ENCODE measurements at places on chromosomes 5 and 9.

DNA sequence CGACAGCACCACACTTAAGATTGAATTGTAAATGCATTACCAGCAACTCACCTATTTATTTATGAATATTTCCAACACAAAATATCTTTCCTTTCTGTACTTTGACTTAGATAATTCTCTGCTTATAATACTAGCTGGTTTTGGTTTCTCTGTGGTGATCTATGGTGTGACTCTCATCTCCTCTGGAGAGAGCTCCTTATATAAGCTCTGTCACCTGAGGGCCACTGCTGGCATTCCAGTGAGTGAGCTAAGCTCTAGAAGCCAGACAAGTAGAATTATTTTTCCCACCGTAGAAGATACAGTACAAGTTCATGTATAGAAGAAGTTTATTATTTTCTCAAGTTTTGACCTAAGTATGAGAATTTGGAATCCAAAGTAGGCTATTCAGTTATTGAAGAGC, 111.5 kb downstream of the CDC42SE2 start:
- peak; percentile 33 for DNase-seq

- DNase-seq = no peak
These were observed 257.9 kb upstream of the IRX4 start for GRCh38 chr5:2140501-2141175.

GRCh38 chr5:24444414-24444813, 200.4 kb downstream of the CDH10 start:
- DNase-seq = no peak

DNA sequence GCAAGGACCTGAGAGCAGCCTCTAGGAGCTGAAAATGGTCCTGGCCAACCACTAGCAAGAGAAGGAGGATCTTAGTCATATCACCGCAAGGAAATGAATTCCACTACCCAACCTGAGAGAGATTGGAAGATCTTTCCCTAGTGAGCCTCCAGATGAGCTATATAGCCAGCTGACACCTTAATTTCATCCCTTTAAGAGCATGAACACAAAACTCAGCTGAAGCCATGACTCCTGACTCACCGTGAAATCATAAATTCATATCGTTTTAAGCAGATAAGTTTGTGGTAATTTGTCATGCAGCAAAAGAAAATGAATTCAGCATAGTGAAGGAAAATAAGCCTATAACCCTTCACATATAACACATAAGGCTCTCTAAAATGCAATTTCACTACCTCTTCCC, 23.5 kb downstream of the MAPKAP1 start:
- DNase-seq = no peak

DNA sequence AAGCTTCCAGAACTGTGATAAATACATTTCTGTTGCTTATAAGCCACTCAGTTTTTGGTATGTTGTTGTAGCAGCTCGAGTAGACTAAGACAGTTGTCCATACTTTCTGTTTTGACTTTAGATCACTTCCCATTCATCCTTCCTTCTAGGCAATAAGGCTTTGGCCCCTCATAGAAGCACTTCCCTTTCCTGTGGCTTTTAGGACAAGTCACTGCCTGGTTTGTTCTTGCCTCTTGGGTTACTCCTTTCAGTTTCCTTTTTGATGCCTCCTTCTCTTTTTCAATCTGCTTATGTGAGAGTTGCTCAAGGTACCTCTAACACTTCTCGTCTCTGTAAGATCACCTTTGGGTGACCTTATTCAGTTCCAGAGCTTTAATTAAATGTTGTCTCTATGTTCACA, 72.4 kb upstream of the NTRK2 start:
- DNase-seq = no peak

GRCh38 chr5:173310861-173311785, 17.1 kb downstream of the STC2 start:
- DNase-seq = no peak

GRCh38 chr5:83744821-83745220, 24.2 kb upstream of the HAPLN1 start:
- no peak for DNase-seq

DNA sequence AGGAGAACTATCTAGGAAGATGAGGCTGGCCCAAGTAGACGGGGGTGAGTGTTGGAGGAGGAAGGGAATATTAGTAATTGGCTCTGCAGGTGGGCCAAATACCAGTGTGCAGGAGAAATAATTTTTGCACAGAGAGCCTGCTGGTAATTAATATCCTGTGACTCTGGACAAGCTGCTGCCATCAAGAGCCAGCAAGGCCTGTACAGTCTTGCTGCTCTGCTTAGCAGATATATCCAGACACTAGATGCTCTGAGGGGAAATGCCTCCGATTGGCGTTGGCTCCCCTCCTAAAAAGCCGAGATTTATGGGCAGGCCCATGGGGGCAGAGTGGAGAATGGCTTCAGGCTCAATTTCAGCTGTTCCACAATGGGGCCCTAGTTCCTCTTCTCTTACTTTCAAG, 29.6 kb upstream of the ASTN2 start:
- no peak for DNase-seq

- no peak for DNase-seq
These were observed 13.5 kb downstream of the ADAMTS2 start for GRCh38 chr5:179331591-179332375.

DNA sequence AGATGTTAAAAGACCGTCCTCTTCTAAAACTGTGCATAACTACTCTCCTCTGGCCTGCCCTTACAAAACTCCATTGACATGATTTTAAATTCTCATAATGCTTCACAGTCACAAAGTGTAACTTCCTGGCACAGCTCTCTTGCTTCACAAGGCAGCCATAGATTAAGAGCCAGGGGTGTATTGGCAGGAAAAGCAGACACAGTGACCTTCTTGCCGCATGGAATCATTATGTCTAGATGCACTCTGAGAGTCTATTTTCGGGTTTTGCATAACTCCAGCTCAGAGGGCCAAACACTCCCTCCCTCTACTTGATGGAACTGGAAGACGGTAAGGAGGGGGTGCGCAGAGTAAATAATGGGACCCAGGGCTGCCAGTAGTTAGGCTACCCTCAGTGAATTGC, 110.1 kb downstream of the MARCHF3 start:
- DNase-seq = no peak

DNA sequence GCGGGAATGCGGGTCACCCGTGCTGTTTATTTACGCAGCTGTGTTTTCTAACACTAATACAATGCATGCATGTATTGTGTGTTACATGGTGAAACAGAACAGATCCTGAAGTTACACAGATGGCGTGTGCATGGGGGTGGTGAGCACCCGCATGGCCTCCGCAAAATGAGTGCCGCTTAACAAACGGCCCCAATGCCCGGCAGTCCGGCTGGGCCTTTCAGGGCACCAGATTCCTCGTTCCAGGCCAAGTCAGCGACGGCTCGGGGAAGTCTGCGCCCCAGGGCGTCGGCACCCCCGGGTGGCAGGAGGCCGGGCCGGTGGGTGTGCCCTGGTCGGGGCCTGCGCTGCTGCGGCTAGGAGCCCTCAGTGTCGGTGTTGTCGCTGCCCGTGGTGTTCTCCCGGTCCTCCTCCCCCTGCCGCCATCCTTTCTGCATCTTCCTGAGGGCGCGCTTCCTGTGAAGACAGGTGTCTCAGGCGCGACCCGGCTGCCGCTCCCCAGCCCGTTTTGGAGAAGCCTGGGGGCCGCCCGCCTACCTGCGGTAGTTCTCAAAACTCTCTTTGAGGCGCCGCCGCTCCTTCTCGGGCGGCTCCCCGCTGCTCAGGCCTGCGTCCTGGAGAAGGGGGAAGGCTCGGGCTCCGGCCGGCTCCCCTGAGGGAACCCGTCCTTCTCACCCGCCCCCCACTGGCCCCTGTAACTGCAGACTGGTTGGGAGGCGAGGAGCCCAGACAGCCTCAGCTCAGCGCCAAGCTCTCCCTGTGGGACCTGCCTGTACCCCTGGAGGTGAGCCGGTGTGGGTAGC, 605 bp upstream of the DNLZ start:
- DNase-seq = no peak

- DNase-seq = no peak
These were observed 40.5 kb downstream of the MVB12B start for GRCh38 chr9:126367139-126367538.

- no peak for DNase-seq
These were observed 39.3 kb downstream of the NR2F1 start for GRCh38 chr5:93622240-93622885.

GRCh38 chr5:86143837-86144236, 473.9 kb upstream of the COX7C start:
- DNase-seq = no peak

GRCh38 chr5:87751824-87752223, 339.1 kb upstream of the CCNH start:
- DNase-seq = no peak

DNA sequence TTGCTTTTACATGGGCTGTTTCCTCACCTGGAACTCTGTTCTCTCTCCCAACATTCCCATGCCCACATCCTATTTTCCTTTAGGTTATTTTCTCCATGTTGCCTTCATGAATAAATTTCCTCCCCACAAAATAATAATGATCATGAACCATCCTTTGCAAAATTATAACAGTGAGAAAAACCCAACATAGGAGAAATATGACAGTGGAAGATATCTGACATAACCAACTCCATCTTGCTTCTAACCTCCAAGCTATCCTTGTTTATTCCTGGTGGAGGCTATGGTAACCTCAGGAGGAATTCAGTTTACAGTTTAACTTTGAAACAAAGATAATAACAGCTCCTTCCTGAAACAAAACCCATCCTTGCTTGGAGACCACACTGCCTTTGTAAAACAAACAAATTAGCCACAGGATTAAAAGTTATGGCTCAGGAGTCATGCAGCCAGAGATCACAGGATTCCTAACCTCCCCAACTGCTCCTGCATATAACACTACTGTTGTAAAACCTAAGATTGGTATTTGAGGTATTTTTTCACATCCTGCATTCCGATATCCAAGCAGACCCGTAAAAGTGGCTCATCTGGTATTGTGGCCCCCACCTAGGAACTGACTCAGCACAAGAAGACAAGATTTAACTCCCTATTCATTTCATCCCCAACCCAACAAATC, 212.4 kb downstream of the TRIM32 start:
- DNase-seq = no peak

DNA sequence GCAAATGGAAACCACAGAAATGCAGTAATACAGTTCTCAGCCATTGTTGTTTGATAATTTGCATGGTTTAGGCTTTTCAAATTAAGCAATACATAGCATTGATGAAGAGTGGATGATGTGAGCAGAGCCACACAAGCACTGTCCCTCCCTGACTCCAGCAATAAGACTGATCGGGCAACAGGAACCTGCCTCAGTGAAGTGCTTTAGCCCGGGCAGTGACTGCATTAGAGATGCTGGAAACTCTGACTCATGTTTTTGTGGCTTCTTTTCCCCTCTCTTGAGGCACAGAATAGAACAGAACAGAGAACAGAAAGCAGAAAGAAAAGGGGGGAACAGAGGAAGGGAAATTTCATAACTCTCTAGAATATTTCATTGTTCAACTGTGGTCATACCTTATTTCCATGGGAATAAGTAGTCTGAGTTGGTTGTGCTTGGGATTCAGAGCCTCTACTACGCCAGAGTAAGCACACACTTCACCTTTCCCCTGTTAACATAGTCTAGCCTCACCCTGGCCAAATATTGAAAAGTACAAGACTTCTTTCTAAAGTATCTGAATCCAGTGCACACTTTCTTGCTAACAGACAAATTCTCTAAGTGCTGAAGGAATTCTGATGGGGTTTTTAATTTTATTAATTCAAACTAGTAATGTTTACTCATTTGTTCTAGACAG, 164.8 kb upstream of the VCAN start:
- no peak for DNase-seq

- DNase-seq = no peak
These were observed 29.1 kb upstream of the DUSP1 start for GRCh38 chr5:172800088-172800551.

GRCh38 chr5:31193591-31194467, at the start of gene CDH6:
TSS of gene CDH6 (plus strand) at chr5:31193686. CDS start at chr5:31267474, 73,788 bp downstream.
- DNase-seq = no peak

GRCh38 chr5:160742446-160742845, 109.6 kb downstream of the ATP10B start:
- DNase-seq = no peak

GRCh38 chr9:114117996-114118830, 19.1 kb upstream of the KIF12 start:
- DNase-seq = no peak

- no peak for DNase-seq
These were observed 1.3 kb downstream of the GADD45G start for GRCh38 chr9:89606049-89606623.

GRCh38 chr5:174097486-174098185, 52.1 kb downstream of the NSG2 start:
- no peak for DNase-seq

- no peak for DNase-seq
These were observed 155.8 kb upstream of the GRAMD2B start for GRCh38 chr5:126267438-126267837.

- no peak for DNase-seq
These were observed 1.2 kb upstream of the ENTREP1 start for GRCh38 chr9:69323861-69324260.

GRCh38 chr9:73370053-73370452, 218.4 kb downstream of the ANXA1 start:
- no peak for DNase-seq

- DNase-seq = no peak
These were observed 692.9 kb upstream of the EDIL3 start for GRCh38 chr5:85077581-85077980.

GRCh38 chr5:154163327-154164248, 26.9 kb upstream of the GALNT10 start:
- DNase-seq = no peak

- no peak for DNase-seq
These were observed 372.3 kb downstream of the ADGRV1 start for GRCh38 chr5:90930756-90931431.

- DNase-seq = no peak
These were observed 74.0 kb downstream of the WDR41 start for GRCh38 chr5:77418162-77418561.

- no peak for DNase-seq
These were observed 1.1 kb downstream of the FAT2 start for GRCh38 chr5:151589878-151590570.

DNA sequence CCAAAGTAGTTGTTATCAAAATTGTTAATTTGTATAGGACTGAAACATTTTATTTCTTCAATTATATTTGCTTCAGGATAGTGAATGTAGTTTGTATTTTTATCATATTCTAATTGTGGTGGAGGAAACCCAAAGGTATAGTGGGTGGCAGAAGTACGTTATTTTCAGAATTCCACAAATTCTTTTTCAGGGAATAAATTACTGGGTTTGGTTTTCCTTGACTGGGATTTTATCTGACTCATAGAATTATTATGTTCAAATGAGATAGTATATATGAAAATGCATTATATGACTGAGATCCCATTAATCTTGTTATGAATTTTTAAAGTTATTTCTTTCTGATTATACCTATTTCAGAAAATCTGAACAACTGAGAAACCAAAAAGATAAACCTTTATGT, 73.7 kb downstream of the VPS13A start:
- DNase-seq = no peak

DNA sequence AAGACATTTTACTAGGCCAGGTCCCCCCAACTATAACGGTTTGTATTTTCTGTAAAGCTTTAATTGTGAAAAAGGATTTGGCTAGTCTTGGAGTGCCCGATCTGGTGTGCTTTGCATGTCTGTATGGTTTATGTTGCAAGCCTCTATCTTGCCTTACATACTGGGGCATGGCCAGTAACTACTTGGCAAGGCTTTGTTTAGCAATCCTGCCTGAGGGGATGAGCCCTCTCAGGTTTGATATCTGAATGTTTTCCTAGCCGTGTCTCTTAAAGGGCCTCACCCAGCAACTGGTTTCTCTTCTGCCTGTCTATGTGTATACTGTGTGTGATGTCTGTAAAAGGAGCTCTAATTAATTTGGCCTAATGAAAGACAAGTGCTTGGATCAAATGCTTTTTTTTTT, 61.3 kb upstream of the SPINK5 start:
- no peak for DNase-seq

- DNase-seq = peak; percentile 86
These were observed 4.4 kb upstream of the ST6GALNAC6 start for GRCh38 chr9:127903557-127904475.
